ENCODE measurements at places on chromosomes 4 and X. TPM values are rescaled to one million over a fixed set of nuclear protein-coding genes. Genes with fewer than 3 reads are reported as not detected.

- DNase-seq = peak; percentile 25
Observed at GRCh38 chr4:88949605-88950004, 107.4 kb downstream of the FAM13A start.

DNA sequence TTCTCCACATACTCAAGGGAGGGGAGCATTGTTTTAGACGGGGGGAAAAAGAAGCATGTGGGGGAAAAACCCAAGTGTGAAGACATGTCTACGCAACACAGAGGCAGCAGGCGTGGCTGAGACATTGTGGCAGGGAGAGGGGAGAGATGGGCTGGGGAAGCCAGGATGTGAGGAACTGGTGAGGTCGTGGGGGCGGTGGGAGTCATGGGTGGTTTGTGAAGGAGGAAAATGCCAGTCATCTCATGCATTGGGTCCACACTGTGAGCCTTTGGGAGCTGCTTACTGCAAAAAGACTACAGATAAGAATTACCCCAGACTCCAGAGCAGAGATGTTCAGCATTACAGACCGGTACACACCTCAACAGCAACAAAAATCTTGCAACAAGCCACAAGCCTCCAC is 2.1 kb downstream of the JAKMIP1 start:
- DNase-seq = no peak

DNA sequence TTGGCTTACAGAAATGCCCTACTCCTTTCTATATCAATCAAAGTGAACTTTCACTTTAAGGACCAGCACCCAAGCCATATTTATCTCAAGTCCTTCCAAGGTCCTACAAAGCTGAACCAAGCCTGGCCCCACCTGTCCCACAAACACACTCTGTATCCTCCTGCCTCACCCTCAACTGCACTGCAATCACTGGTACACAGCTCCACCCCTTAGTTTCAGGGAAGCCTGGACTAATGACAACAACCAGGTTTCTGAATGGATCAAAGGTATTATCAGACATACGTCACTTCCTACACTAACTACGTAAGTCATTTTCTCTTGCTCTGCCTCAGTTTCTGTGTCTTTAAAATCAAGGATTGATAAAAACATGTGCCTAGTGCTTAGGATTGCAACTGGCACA is 205.6 kb upstream of the HS3ST1 start:
- DNase-seq = no peak

Gene WDR13
- 50.7 TPM for total RNA-seq

DNA sequence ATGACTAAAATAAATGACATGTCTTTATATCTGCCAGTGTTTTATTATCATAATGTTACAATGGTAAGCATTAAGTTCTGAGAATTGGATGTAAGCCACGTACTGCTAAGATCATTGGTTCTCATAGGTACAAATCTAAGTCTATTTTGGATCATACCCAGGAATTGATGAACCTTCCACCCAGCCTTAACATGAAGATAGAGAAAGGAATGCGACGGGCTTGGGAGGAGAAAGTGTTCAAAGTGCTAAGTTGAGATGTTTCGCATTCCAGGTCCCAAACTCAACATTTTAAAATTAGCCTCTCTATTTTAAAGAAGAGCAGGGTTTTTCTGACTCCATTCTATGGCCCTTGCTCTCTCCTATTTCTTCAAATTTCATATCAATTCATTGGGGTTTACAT is 54.9 kb upstream of the FRAS1 start:
- no peak for DNase-seq

DNA sequence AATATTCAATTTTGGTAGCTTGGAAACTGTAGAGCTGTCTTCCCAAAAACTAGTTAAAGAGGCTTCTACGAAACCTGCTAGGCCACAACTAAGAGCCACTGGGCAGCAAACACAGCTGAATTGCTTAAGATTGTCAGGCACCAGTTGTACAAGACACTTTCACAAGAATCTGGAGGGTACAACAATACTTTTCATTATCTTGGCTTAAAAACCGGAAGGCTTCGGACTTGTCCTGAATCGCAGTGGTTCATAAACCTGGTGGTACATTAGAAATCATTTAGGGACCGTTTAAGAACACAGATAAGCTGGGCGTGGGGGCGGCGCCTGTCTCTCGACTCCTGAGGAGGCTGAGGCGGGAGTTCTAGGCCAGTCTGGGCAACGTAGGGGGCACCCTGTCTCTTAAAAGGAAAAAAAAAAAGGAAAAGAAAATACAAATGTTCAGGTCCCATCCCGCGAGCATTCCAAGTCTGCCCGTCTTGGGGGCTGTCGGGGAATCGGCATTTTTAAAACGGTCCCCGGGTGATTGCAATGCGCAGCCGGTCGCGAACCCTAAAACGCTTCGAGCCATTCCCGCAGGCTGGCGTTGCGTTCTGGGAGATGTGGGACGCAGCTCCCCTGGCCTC is 763 bp downstream of the PYURF start:
- peak; percentile 67 for DNase-seq

DNA sequence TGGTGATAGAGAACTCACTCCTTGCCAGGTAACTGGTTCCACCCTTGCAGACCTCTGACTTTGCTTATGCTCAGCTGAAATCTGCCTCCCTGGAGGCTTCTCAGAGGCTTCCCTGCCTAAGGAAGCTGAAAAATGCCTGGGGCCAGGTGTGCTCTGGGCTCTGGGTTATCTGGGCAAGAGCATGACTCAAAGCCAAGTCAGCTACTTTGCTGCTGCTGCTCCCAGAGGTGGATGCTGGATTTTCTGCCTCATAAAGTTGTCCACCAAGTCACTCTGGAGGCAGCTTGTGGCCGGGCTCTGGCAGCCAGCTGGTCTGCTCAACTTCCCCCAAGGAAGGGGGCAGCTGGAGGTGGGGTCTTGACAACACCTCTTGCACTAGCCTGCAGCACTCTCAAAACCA is 132.7 kb downstream of the PJA1 start:
- no peak for DNase-seq

All from lung (tissue), 17 donors.